ENCODE measurements at places on chromosomes 6 and 20. TPM values are rescaled to one million over a fixed set of nuclear protein-coding genes. Genes with fewer than 3 reads are reported as not detected.

DNA sequence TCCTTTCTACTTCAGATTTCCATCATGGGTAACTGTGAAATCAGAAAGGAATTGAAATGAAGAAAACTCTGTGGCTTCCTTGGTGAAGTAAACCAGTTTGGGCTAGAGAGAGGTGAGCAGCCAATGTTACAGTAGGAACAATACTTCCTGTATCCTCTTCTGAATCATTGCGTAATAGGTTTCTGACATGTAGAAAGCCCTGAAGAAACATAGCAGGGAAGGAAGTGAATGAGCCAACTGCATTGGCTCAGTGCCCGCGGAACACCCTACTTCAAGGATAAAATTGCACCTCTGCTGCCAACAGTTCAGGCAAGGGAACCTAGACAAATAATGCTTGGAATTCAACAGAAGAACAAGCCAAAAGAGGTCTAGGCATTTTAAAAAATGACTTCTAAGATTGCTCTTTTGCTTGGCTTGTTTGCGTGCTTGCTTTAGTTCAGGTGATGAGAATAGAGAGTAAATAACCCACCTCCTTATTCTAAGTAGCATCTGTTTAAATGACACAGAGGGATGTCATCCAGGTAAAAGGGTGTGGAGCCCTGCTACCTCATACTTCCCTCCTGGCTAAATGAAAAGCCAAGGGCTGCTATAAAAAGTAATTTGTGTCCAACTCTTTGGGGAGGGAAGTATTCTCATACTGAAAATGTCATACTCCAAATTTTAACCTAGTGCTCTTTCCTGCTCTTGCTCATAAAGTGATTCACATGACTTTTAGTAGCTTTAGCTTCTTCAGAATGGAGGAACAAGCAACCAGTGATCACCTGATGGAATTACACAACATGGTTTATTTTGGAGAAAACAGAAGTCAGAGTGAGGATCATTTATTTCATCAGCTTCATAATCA, 30.0 kb upstream of the AKIRIN2 start:
- DNase-seq, result peak; percentile 95

GRCh38 chr6:19714434-19715166, 122.6 kb upstream of the ID4 start:
- DNase-seq, result no peak

DNA sequence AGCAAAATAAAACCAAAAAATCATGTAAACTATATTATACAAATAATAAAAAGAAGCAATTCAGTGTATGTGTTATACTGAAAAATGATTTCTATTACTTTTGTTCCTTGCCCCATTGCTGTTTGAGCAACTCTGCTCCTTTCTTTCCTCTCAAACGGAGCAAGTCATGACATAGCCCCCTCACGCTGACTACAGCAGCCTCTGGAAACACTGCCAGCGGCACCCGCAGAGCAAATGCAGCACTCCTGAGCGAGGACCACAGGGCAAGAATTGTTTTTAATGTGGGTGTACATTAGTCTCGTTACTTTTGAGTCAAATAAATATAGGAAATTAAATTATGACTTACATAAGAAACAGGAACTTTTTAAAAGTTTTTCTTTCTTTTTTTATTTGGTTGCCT, 350.1 kb upstream of the HSF2 start:
- no peak for DNase-seq

DNA sequence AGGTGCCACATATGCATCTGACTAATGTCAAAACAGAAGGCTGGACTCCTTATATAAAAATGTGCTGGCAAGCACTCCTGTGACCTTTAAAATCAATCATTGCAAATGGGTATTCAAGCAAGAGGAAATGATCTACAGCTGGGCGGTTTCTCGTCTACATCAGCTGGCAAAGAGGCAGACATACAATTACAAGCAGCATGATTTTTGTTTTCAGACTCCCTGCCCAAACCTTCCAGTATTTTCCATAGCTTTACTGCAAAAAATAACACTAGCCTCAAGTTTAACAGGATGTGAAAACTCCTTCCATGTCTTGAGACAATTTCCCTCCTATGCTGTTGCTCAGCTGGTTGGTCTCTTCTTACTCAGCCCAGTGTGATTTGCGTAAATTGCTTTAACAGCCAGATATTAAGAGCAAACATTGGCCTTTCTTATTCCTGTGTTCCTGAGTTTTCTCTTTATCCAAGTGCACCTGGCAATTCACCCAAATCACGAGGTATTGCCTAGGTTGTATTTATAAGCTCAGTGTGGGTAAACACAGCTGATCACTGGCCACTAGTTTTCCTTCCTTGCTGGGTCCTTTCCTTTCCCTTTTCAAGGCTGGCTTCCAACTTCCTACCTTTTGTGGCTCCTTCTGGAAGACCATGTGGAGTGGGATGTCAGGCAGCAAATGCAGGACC, 130.4 kb downstream of the MOXD1 start:
- DNase-seq, result peak; percentile 30

GRCh38 chr6:43799551-43800297, 29.7 kb downstream of the VEGFA start:
- DNase-seq, result no peak

Gene RPS10
- total RNA-seq, result 896 TPM
